Activated T-cell treated with anti-CD3 and anti-CD28 coated beads for 24 hours (primary cell): ENCODE measurements at places on chromosomes 2 and 18.

DNA sequence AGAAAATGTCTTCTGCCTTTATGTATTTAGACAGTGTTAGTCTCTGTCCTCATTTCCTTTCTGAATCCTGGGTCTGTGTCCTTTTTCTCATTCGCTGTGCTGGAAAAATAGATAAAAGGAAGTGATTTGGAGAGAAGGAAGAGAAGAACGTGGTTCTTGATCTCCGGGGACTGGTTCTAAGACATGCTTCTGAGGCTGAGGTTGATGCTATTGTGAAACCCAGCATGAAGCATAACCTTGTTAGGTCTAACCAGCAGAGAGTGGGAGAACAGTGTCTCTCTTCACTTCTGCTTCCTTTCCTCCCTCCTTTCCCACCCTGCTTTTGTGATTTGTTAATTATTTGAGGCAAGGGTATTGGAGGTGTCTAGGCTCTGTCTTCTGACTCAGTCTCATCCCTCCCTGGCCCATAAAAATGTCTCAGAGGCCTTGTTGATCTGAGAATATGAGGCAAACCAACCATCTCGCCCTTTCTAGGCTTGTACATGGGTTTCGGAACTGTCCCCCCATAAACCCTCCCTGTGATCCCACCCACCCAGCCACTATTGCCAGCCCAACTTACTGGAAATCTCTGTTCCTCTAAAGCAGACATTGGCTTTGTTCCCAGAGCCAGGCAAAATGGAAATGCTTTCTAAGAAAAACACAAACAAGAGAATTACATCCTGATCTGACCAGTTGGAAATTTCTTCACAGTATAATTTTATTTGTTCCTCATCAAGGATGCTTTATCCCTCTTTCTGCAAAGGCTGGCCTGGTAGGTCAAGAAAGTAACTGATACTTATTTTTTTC, 360.6 kb upstream of the TNP1 start:
- DNase-seq = no peak

DNA sequence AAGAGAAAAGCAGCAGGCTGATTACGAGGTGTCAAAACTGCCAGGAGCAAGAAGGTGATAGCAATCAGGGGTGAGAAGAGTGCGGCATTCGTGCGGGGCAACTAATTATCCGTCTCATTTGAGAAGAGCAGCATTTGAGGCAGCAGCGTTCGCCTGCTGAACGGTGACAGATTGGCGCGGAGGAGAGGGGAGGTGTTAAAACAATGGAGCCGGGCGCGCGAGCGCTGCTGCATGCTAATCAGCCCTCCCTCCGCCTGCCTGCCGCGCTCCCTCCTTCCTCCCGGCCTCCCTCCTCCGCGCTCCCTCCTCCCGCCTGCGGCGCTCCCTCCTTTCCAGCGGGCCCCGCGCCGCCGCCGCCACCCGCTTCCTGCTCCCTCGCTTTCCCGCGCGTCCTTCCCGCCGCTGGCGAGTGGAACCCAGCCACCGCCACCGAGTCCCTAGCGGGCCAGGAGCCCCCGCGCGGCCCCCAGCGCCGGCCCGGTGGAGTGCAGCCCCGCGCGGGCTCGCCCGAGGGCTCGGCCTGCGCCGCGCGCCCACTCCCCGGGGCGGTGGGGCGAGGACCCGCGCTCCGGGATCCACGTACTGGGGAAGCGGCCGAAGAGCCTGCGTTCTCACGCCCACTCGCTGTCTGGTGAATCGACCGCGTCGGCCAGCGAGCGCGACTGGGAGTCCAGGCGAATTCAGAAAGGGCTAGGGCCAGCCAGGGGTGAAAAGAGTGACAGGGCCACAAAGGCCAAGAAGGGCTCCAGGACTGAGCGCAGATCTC, 69.5 kb upstream of the PSMD14 start:
- peak; percentile 44 for DNase-seq

DNA sequence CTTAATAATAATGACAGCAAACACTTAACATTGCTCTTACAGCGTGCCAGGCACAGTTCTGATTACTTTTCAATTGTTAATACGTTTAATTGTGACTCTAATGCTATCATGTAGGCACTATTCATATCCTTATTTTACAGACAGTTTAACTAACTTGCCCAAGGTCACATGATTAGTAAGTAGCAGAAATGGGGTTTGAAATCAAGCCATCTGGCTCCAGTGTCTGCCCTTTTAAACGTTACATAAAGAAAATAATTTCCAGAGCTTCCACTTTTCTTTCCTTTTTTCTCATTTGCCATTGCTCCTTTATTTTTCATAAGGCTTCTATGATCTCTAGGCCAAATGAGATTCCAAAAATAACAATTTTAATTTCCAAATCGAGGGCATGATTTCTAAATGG, 50.6 kb upstream of the IKZF2 start:
- no peak for DNase-seq

DNA sequence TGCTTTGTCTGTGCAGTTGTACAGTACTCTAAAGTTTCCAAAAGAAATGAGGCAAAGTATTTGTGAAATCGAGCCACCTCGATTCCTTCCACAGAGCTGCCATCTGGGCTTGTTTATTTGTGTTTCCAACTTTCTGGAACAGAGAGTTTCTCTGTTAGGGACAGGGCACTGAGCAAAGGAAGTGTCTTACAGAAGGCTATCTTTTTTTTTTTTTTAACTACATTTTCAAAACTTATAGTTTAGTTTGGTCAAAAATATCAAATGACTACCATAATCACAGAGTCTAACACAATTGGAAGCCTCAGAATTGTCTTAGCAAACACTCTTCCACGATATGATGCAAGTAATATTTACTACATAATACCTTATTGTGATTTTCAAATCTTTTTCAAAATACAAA, 796 bp downstream of the RFTN2 start:
- no peak for DNase-seq

- no peak for DNase-seq
Observed at GRCh38 chr2:98434492-98434891, 10.2 kb upstream of the INPP4A start.

GRCh38 chr2:143730155-143730952, 601.1 kb downstream of the ARHGAP15 start:
- no peak for DNase-seq

- DNase-seq = no peak
Observed at GRCh38 chr18:9530226-9531009, 55.1 kb downstream of the RALBP1 start.

DNA sequence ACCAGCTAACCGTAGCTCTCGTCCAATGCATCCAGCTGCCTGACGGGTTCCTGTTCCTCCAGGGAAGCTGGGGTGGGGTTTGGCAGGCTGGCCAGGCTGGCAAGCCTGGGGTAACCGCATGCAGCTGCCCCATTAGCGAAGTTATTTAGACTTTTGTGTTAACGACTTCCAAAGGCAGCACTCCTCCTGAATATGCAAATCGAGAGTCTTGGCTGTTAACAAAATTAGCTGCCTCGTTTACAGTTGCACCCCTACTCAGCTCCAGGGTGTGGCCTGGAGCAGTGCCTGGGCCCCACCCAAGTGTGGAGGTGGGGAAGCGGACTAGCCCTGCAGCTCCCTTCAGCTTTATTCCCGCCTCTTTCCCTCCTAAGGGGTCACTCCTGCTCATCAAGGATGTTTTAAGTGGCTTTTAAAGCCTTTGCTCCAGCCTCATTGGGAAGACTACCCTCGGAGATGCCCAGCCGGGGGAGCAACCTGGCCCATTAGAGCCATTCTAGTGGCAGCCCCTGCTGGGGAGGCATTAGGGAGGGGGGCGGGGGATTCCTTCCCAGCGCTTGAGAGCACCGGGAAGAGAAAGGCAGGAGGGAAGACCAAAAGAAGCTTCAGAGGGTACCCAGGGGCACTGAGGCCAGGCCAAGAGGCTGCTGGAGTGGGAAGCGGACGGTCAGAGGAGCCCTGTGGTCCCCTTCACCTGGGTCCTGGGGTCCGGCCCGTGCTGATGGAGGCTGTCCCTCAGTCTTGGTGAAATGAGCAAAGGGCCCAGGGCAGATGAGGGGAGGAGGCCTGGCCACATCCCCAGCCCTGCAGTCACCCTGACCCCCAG, 204.1 kb downstream of the CELF4 start:
- DNase-seq = no peak

- DNase-seq = no peak
Observed at GRCh38 chr2:175006281-175006680, 1.1 kb upstream of the CHN1 start.

- no peak for DNase-seq
Observed at GRCh38 chr2:178404368-178404767, 46.6 kb downstream of the PRKRA start.

DNA sequence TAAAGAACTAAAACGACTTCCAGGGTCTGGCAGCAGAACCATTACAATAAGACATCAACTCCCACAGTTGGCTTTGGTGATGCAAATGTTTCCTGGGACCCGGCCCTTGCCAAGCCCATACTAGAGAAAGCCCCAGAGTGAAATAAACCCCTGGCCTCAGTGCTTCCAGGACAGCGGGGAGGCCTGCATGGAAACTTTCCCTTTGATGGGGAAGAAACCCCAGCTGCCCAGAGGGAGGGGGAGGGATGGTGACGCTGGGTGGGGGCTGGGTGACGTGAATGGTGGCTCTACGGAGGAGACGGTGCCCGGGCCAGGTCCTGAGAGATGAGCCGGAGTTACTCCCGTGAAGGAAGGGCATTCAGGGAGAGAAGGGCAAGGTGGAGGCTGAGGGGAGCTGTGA, 27.5 kb downstream of the INHBB start:
- no peak for DNase-seq

DNA sequence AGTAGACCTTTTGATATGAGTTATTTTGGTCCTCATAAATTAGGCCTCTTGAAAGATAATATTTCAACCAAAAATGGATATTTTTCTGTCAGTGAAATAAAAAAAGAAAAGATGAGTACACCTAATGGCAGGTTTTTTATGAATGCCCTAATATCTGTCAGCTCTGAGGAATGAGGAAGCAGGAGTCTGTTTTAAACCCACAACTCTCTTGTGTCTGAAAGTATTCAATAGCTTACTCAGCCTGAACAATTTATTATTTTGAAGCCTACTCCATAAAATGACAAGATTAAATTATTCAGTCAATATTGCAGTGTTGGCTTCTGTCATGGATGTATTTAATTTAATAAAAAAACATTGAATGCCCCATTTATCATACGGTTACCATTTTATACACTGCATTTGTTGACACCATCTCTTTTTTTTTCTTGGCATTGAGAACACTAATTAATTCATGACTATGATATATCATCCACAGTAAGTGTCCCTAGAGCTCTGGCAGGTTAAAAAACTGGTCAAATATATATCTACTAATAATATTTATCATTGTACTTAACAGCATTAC, 548.2 kb downstream of the CBLN2 start:
- DNase-seq = no peak

DNA sequence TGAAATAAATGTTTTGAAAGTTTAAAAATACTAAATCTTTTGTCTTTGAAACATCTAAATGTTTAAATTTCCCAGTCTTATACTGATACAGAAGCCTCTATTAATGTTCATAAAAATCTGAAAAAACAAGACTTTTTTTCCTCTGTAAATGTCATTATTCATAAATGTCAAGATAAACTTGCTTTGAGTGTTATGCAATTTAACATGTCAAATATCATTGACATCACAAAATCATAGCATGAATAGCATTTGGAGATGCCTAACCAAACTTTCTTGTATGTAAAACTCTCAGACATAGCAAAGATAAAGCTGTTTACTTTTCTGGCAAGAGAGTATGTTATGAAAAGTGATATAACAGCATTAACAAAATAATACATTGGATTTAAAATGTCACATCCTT, 128.0 kb upstream of the CDH19 start:
- DNase-seq = no peak

DNA sequence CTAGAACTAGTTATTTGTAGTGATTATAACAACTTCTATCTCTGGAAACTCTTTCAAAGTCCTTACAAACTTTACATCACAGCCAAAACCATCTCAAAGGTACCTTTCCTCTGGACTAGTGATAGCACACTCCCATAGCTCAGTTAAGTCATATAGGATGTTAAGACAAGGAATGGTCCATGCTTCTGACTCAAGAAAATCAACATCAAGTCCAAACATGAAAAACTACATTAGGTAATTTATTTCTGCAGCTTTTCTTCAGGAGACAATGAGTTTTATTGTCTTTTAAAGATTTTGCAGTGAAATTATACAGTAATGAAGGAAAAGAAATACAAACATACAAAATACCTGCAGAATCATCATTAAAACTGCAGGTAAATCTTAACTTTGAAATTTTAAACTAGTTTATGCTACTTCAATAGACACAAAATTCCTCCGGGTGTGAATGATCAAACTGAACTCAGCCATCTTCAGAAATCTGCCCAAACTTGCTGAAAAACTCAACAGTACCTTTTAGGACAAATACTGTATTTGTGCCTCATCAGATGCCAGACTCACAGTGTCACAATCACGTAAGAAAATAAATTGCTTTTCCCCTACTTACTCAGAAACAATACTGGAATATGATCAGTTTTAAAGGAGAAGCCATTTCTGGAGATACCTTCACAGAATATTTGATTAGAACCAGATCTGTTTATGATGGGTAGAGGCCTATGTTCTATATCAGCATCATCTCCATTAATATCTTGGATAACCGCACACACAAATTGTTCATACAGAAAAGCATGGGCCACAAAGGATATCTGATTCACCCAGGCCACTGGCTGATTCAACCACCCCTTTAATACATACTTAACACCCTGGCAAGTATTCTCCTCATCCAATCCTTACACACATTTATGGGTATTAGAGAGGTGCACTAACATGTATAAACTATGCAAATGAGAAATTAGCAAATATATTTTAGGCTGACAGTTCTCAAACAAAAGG, 2.6 kb downstream of the TMEM131 start:
- DNase-seq = no peak

DNA sequence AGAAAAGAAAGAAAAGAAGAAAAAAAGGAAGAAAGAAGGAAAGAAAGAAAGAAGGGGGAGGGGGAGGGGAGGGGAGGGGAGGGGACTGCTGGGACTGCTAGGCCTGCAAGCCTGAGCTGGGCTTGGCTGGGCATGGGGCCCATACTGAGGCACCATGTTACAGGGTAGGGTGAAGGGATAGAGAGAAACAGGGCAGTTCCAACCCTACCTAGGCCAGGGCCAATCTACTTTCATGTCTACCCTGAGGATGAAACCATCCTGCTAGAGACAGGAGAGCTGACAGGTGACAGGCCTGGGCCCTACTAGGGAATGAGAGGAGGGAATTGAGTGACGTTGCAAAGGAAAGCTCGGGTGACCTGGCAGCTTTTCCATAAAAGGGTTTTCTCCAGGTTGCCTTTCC, 41.7 kb downstream of the TEX44 start:
- DNase-seq = no peak

DNA sequence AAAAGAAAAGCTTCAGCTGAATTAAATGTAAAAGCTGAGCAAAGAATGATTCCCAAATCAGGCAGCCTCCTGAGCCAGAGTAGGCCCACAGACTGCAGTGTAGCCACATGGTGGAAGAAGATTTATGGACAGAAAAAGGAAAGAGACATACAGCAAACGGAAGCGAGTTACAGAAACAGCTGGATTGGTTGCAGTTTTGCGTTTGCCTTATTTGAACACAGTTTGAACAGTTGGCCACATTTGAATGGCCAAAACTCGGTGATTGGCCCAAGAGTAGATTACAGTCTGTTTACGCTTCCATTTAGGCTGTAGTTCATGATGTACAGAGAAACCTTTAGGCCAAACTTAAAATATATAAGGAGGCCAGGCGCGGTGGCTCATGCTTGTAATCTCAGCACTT, 35.1 kb downstream of the SH2D6 start:
- DNase-seq = no peak
